ENCODE measurements at places on chromosomes 6 and 20.

GRCh38 chr6:142356884-142357225 is 55.0 kb downstream of the ADGRG6 start:
- DNase-seq: no peak

- no peak for DNase-seq
These were observed 32.7 kb downstream of the TOX2 start for GRCh38 chr20:43947316-43947710.

DNA sequence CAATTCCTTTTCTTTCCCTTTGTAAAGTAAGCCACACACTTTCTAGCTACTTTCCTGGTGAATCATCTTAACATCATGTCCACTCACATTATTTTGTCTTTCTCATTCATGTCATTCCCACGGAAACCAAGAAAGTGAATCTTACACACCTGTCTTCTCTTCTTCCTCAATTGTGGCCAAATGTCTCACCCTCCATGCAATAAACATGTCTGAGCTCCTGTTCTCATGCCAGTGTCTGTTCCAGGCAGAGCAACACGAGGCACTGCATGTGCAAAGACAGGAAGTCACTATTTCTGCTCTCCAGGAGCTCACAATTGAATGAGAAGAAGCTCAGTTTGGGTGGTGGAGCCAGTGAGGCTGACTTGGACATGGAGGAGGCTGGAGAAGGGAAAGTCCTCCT is 29.0 kb upstream of the TMEM244 start:
- peak; percentile 24 for DNase-seq

DNA sequence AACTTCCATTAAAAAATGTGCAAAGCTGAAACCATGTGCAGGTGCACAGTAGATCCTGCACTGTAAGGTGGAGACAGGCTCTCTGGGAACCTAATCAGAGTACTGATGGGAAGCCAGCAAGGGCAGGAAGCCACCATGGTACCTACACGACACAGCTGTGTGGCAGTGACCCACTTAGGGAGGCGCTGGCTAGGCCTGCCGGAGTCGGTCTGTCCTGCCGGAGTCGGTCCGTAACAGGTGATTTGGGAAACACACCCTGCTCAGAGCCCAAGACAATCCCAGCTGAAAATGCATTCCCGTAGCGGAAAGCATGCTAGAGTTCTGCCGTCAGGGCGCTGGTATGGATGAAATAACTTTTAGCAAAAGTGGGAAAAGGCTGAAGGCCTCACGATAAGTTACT is 17.2 kb downstream of the TXNDC5 start:
- DNase-seq: no peak

GRCh38 chr6:52508261-52508739 is 68.6 kb downstream of the TRAM2 start:
- DNase-seq: no peak

Measured in NB4 (cell line).